Naive B cell (primary cell): ENCODE measurements at places on chromosomes 5 and 9.

GRCh38 chr9:135486267-135487065, 6.9 kb downstream of the PPP1R26 start:
- DNase-seq, result no peak

DNA sequence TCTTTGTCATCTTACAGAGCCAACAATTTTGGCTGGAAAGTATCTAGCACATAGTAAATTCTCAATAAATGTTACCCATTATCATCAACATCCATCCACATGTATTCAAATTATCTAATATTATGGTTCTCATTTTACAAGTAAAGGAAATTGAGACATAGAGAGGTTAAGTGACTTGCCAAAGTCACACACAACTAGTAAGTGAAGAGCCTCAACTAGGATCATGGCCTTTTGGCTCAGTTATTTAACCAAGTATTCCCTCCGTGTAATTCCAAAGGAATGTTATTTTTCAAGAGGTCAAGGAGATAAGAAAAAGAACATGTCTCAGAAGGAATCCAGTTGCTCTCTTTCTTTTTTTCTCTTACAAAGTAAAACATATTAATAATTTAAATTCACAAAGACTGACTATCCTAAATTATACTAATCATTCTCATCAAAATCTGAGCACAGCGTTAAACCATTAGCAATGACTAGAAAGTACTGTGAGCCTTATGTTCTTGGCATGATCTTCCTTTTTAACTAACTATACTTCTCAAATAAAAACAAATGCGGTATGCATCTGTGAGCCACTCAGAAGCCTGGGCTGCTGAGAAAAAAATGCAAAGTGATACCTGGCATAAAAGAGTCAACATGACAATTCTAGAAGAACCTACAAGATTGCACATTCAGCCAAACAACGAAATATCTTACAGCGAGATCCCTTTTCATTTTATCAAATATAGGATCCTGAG, 350.9 kb downstream of the GLIS3 start:
- DNase-seq, result no peak

DNA sequence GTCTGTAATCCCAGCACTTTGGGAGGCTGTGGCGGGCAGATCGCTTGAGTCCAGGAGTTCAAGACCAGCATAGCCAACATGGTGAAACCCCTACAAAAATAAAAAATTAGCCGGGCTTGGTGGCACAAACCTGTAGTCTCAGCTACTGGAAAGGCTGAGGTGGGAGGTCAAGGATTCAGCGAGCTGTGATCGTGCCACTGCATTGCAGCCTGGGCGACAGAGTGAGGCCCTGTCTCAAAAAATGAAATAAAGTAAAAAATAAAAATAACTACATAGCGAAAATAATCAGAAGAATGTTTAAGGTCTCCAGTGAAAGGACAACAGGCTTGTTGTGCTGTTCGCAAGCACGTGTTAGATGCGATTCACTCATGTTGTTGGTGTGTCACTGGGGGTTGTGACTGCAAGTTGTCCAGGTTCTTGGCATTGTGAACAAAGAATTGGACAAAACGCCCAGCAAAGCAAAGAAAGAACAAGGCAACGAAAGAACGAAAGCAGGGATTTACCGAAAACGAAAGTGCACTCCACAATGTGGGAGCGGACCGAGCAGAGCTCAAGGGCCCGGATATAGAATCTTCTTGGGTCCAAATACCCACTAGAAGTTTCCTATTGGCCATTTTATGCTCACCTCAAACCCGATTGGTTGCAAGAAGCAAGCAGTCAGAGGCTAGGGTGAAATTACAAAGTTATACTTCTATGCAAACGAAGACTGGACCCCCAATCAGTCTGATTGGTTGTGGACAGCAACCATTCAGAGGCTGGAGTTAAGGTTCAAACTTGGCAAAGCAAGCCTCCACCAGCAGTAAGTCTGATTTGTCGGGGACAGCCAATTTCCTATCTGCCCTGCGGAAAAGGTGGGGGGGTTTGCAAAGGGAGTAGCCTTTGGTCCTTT, 844 bp upstream of the MCCC2 start:
- DNase-seq, result no peak

DNA sequence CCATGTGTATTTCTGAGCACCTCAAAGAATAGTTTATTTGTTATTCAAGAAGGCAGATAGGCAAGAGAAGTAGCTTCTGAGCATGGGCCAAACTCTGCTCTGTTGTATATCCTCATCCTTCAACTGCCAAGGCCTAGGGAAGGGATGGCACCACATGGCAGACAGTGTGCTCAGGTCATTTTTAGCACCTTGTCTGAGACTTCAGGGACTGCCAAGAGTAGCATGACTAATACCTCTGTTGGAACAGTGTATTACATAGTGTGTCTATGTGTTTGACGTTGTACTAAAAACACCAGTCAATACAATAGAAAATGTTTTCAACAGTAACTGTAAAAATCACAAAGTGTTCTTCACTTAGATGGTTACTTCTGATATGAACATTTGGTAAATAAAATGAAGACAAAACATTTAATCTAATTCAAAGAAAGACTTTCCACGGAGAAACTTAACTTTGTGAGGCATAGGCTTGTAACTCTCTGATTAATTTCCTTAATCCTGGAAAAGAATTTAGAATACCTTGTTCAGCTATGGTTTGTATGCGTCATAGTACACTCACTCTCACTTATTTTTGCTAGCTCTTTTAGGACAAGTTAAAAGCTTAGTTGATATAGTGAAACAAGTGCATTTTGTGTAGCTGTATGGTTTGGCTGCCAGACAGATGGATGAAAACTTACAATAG, 318.4 kb upstream of the RIOK2 start:
- no peak for DNase-seq

- no peak for DNase-seq
Measured at GRCh38 chr9:130429381-130429780, 15.4 kb upstream of the ASS1 start.

- DNase-seq, result no peak
Measured at GRCh38 chr5:173010547-173011464, 27.2 kb downstream of the ATP6V0E1 start.

GRCh38 chr5:149853331-149853648, 91.3 kb downstream of the PDE6A start:
- no peak for DNase-seq

DNA sequence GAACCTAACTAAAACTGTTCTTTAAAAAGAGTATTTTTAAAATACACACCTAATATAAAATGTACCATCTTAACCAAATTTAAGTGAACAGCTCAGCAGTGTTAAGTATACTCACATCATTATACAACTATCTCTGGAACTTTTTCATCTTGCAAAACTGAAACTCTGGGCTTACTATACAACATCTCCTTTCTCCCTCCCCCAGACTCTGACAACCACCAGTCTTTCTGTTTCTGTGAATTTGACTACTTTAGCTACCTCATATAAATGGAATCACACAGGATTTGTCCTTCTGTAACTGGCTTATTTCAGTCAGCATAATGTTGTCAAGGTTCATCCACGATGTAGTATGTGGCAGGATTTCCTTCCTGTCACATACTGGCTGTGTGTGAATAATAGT, 93.5 kb downstream of the FOXD1 start:
- DNase-seq, result no peak

DNA sequence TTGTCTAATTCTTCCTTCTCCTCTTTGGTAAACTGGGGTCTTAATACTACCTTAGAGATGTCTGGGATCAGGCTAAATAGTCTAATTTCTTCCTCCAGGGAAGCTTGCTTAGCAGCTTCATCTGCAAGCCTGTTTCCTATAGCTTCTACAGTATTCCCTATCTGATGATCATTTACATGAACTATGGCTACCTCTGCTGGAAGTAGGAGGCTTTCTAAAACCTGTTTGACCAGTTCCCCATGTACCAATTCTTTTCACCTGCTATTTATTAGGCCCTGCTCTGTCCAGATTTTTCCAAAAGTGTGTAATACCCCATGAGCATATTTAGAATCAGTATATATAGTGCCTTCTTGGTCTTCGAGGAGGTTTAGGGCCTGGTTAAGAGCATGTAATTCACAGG, 619.8 kb downstream of the HINT1 start:
- DNase-seq, result no peak

GRCh38 chr9:93601063-93601462, 24.7 kb downstream of the PHF2 start:
- no peak for DNase-seq

GRCh38 chr5:83924171-83924570, 203.5 kb upstream of the HAPLN1 start:
- DNase-seq, result no peak

GRCh38 chr9:34515959-34516358, 6.8 kb downstream of the ENHO start:
- no peak for DNase-seq

- DNase-seq, result no peak
Measured at GRCh38 chr9:123419091-123419490, 63.1 kb downstream of the CRB2 start.

DNA sequence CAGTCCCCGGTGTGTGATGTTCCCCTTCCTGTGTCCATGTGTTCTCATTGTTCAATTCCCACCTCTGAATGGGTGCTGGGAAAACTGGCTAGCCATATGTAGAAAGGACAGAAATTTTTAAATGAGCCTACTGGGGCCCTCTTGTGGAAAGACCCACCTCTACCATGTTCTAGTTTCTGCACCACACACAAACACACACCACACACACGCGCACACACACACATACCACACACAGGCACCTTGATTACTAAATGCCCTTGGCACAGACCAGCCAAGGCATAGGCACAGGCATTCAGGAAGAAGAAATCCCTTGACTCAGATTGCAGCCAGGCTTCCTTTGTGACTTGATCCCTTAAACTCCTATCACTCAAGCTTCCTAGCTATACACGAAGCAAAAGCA, 60.5 kb downstream of the SIL1 start:
- DNase-seq, result no peak

- DNase-seq, result no peak
Measured at GRCh38 chr9:135303280-135303647, 176.3 kb upstream of the PPP1R26 start.

GRCh38 chr9:8188723-8189407, 389.3 kb upstream of the DMAC1 start:
- no peak for DNase-seq

- no peak for DNase-seq
Measured at GRCh38 chr5:147441191-147441695, 68.6 kb downstream of the DPYSL3 start.

- DNase-seq, result no peak
Measured at GRCh38 chr5:35922468-35922867, 16.0 kb downstream of the CAPSL start.

- DNase-seq, result peak; percentile 31
Measured at GRCh38 chr5:77143998-77144836, 57.1 kb upstream of the ZBED3 start.

DNA sequence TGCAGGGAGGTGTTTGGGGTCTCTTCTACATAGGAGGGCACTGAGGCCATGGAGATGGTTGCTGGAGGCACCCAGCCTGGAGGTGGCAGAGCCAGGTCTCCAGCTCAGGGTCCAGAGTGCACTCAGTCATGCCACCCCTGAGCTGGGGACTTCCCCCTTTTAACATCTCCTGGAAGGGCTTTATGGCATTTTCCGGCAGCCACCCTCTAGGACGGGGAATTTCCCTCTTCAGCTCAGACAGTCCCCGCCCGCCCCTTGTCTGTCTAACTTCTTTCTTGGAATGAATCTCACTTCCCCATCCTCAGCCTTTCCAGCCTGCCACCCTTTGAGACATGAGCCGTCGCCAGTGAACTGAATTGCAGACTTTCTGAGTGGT, 49.9 kb downstream of the COL15A1 start:
- peak; percentile 23 for DNase-seq

DNA sequence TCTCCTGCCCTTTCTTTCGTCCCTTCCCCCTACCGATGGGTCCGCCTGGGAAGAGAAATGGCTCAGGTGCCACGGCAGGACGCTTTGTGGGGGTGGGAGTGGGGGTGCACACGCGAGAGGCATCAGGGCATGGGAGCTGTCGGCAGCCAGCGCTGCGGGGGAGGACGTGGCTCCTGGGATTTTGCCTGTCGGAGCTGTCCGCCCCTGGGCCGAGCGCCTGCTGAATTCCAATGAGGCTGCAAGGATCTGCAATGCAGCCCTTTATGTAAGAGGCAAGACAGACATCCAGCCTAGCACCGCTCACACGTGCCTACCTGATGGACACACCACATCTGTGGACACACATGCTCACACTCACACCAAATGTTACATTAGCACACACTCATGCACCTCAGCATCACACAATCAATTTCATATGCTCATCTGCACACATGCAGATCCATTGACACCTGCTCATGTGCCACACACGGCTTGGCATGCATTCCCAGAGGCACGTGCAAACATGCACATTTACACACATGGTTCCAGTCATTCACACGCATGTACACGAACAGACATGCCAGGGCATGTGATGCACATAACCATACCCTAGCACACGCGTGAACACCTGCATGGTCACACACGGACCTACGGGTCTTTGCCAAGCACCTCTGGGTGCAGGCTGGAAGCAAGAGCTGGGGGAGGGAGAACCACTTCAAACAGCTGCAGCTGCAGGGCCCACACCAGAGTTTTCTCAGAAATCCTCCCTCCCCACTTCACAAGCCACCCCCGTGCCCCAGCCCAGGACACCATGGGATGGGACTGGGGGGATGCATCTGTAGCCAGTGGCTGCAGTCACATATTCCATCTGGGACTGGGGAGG, 1.4 kb downstream of the GRIN1 start:
- DNase-seq, result no peak

DNA sequence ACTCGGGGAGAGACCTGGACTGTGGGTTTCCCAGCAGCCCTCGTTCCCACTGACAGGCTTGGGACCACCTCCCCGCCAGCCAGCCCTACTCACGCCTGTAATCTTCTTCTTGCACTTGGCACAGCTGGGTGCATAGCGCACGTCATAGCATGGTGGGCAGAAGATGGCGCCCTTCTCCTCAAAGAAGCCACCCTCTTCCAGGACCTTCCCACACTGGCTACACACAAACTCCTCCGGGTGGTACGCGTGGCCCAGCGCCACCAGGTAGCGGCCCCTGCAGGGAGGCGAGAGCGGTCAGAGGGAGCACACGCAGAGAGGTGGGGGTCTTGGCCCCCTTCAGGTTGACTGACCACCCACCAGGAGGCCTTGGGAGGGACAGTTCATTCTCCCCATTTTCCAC, 9.4 kb downstream of the PDLIM7 start:
- DNase-seq, result no peak

GRCh38 chr9:36023260-36024048, 13.3 kb upstream of the RECK start:
- DNase-seq, result peak; percentile 55
